Adrenal gland (tissue), 19 donors: ENCODE measurements at places on chromosomes 6 and 20.
A peak's percentile ranks its signal among the peaks of the same experiment; 100 is the strongest.

DNA sequence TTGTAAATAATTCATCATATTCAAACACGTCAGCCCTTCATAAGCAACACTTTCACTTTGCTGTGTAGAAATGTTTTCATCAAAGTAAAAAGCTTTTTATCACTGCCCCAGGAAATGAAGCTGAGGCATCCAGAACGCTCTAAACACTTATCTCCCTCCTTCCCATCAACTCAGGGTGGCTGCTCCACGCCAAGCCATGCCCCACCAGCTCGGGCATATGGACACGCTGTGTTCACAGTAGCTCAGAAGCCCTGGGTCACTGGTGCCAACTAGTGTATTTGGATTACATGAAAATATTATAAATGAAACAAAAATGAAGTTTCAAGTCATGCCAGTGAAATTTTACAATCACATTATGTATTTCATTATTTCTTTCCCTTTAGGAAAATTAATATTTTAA is 10.3 kb downstream of the PDE10A start:
- DNase-seq: no peak

DNA sequence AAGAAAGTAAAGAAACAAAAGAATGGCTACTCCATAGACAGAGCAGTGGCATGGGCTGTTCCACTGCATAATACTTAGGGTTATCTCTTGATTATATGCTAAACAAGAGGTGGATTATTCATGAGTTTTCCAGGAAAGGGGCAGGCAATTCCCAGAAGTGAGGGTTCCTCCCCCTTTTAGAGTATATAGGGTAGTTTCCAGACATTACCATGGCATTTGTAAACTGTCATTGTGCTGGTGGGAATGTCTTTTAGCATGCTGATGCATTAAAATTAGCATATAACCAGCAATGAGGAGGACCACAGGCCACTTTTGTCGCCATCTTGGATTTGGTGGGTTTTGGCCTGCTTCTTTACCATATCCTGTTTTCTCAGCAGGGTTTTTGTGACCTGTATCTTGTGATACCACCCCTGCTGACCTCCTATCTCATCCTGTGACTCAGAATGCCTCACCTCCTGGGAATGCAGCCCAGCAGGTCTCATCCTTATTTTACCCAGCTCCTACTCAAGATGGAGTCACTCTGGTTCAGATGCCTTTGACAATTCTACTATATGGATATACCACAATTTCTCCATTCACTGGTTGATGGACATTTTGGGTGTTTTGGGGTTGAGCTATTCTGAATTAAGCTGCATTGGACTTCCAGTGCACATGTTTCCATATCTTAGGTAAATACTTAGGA is 280.6 kb downstream of the FARS2 start:
- DNase-seq: peak; percentile 31

DNA sequence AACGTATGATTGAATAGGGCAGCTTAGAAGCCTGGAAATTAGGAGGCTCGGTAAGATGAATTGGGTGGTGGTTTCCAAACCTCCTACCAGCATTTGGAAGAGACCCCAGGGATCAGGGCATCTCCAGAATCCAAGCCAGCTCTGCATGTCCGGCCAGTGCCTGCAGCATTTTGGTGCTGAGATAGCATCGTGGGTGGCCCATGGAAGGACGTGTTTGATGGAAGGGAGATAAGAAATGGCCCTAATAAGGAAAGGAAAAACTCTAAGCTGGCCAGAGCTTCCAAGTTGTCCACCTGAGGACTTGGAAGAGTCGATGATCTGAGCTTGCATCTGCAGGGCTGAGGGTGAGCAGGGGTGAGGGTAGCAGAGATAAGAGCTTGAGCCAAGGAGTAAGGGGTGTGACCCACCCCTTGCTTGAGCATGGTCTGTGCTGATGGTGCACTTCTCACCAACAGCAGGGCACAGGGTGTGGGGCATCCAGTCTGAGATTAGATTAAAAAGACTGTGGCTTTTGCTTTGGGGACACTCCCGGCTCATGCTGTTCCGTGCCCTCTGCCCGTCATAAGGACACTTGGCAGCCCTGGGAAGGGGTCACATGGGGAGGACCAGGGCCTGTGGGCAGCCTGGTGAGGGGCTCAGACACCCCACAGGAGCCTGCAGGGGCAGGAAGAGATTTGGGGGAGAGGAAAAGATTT is 213.2 kb downstream of the ERMARD start:
- DNase-seq: no peak

DNA sequence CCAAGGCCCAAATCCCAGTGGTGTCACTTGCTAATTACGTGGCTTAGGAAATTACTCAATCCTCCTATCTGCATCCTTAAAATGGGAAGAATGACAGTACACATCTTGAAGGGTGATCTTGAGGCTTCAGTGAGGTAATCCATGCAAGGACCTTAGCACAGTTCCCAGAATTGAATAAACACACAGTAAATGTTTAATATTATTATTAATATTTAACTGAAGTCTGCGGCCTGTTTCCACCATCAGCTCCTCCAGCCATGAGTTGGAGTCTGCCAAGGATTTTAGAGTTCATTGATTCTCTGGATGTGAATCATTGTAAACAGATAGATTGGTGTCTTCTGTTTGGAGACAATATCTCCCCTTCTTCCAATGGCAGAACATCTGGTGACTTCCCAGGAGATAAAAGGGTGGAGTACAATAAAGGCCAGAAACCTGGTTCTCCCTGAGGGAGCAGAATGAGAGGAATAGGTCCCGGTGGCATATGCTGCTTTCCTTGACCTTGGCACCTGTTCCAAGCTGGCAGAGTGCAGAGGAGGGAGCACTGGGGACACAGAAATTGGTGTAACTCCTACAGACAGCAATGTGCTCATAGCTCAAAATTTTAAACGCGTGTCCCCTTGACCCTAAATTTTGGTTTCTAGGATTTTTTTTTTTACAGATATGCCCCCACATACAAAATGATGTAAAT is 25.4 kb downstream of the UNC5CL start:
- DNase-seq: no peak

DNA sequence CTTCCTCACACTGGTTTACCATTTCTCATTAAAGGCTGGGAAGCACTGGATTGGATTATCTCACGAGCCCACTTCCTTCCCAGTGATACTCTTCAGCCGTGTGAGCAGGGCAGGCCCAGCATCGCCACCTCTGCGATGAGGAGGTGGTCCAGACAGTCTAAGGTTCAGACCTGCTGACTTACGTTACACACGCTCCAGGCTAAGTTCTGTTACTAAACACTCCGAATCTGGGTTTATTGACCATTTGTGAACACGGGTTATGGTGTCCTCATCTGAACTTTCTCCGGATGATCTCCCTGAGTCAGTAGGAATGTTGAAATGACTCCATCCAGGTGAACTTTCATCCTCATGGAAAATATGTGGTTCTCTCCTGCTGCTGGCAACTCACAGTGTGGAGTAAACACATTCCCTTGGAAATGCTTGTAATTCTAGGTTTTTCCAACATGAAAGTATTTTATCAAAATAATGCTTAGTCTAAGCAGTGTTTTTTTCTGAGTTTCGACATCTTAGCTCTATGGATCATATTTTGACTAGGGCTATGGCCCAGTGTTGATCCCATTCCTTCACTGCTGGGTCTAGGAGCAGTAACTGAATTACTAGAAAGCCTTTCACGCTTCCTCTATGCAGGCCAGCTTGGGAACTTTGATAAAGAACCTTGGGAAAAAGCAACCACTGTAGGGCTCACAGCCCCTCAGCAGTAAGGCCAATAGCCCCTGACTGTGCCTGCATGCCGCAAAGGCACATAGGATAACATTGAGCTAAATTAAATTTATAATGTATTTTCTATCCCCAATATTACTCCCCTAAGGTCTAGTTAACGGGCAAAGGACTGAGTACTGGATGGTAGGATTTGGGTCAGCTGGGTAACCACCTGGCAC is 37.7 kb upstream of the PXDC1 start:
- no peak for DNase-seq

- no peak for DNase-seq
These were observed 96.9 kb downstream of the TCP11 start for GRCh38 chr6:35044145-35044745.

- DNase-seq: no peak
These were observed 73.0 kb downstream of the EYA2 start for GRCh38 chr20:46967646-46968045.

DNA sequence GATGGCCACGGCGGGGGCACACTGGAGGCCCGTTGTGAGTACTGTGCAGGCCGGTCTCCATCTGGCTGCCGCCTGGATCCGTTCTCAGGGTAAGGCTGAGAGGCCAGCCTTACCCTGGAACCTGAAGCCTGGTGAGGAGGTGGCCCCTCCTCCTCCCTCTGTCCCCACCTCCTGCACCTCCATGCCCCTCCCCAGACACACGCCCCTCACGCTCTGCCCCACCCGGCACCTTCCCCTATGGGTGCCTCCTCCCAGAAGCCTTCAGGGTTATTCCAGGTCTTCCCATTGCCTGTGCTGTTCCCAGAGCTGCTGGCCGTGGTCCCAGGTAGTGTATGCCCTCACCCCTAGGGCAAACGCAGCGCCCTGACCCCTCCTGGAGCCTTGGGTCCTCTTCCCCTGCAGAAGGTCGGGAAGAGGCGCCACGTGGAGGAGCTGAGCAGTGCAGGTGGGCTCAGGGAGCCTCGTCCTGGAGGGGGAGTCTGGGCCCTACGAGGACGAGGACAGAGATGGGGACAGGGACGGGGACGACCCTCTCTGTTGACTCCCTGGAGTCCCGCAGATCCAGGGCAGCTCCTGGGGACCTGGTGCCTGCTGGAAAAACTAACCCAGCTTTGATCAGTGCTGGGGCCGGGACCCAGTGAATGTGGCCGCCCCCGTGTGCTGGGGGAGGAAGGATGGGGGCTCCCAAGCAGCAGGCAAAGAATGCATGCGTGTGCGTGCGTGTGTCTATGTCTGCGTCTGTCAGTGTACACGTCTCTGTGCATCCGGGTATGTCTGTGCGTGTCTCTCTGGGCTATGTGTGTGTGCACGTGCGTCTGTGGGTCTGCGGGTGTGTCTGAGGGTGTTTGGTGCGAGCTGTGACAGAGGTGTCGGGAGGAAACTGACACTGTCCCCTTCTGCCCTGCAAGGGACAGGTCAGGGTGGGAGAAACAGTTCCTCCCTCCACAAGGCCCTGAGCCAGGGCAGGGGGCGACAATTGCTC is 8.2 kb upstream of the HRH3 start:
- DNase-seq: no peak

- DNase-seq: no peak
These were observed 54.9 kb upstream of the NT5E start for GRCh38 chr6:85394853-85395538.

GRCh38 chr20:63693733-63694583 is 2.5 kb upstream of the TNFRSF6B start:
- DNase-seq: peak; percentile 9

- no peak for DNase-seq
These were observed 96.8 kb downstream of the PDE10A start for GRCh38 chr6:165566088-165566828.

DNA sequence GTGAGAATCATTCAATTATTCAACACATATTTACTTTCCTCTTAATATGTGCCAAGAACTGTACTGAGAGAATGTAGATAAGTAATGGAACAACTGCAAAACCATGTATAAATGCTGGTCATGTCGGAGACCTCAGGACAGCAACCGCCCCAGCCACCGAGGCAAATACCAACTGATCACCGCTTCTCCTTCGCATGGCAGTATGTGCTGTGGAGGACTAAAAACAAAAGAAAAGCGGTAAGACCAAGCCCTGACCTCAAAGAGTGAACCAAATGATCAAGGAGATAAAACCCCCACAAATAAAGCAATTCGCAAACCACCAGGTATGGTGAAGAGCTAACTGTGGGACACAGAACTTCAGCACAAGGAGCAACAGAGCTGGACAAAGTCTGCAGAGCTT is 104.3 kb downstream of the TRERF1 start:
- no peak for DNase-seq
